ENCODE measurements at places on chromosomes 5 and 9.

GRCh38 chr5:32278406-32278805 is 34.3 kb downstream of the MTMR12 start:
- peak; percentile 52 for DNase-seq

DNA sequence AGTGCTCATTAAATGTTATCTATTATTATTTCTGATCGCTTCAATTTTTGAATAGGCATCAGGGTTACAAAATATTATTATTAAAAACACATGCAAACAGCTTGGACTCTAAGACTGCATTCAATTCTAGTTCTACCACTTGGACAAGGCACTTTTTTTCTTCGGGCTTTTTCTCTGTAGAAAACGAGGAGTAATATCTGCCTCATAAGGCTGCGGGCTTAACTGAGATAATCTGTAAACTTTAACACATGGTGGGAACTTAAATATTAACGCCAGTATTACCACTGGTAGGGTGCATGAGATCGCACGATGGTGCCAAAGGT is 511 bp upstream of the SPDL1 start:
- DNase-seq: no peak

GRCh38 chr5:123444016-123444415 is 20.8 kb upstream of the CEP120 start:
- no peak for DNase-seq

- DNase-seq: peak; percentile 5
Measured at GRCh38 chr9:32427111-32427873, 42.8 kb downstream of the ACO1 start.

GRCh38 chr5:143086908-143087637 is 316.4 kb downstream of the NR3C1 start:
- peak; percentile 60 for DNase-seq

DNA sequence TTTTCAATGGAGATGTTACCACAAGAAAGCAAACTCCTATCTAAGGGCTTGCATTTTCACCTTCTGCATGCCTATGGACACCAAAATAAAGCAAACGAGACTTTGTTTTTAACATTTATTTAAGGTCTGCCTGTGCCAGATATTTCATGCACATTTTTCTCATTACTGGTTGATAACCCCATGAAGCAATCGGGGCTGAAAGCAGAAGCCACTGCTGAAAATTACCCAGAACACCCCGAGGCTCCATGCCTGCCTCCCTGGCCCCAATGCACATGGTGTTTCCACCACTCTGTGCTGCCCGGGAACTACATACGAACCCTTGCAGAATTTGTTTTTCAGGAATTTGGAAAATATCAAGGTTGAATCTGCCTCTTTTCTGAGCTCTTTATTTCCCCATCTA is 240.1 kb downstream of the NR2F1-AS1 start:
- DNase-seq: peak; percentile 24

- no peak for DNase-seq
Measured at GRCh38 chr5:166581826-166582225, 1709.6 kb upstream of the WWC1 start.

DNA sequence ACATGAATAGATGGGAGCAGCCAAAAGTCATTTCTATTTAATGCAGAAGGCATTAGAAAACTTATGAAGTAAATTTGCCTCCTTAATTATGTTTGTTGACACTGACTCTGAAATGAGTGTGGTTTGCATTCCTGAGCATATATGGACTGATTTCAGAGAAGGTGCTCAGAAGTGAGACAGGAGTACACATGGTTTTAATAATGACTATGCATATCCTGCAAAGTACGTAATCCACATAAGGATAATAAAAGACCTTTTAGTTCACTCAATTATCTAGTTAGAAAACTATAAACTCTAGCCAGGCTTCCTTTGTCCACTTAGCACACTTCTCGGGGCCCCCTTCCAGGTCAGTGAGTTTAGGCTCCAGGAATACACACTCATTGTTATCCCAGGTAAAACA is 75.7 kb upstream of the SNX2 start:
- DNase-seq: no peak

- no peak for DNase-seq
Measured at GRCh38 chr9:131880833-131881583, 141.1 kb upstream of the RAPGEF1 start.

GRCh38 chr5:55546947-55547346 is 12.2 kb upstream of the PLPP1 start:
- no peak for DNase-seq

- DNase-seq: no peak
Measured at GRCh38 chr9:118463419-118463818, 759.2 kb downstream of the TLR4 start.

DNA sequence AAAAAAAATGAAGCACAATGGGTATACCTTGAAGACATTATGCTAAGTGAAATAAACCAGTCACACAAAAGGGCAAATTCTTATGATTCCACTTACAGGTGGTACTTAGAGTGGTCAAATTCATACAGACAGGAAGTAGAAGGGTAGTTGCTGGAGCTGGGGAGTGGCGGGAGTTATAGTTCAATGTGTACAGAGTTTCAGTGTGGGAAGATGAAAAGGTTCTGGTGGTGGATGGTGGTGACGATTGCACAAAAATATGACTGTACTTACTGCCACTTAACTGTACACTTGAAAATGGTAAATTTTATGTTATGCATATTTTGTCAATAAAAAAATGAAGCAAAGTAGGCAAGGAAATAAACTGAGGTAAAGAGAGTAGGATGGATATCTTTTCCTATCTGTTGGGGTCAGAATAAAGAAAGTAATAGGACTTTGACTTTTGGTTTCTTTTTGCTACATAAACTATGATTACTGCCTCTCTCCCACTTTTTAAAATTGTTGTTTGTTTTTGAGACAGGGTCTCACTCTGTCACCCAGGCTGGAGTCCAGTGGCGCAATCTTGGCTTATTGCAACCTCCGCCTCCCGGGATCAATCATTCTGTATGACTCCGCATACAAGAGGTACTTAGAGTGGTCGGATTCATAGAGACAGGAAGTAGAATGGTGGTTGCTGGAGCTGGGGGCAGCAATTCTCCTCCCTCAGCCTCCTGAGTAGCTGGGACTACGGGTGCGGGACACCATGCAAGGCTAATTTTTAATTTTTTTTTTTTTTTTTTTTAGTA is 4.0 kb upstream of the PSAT1 start:
- DNase-seq: no peak

DNA sequence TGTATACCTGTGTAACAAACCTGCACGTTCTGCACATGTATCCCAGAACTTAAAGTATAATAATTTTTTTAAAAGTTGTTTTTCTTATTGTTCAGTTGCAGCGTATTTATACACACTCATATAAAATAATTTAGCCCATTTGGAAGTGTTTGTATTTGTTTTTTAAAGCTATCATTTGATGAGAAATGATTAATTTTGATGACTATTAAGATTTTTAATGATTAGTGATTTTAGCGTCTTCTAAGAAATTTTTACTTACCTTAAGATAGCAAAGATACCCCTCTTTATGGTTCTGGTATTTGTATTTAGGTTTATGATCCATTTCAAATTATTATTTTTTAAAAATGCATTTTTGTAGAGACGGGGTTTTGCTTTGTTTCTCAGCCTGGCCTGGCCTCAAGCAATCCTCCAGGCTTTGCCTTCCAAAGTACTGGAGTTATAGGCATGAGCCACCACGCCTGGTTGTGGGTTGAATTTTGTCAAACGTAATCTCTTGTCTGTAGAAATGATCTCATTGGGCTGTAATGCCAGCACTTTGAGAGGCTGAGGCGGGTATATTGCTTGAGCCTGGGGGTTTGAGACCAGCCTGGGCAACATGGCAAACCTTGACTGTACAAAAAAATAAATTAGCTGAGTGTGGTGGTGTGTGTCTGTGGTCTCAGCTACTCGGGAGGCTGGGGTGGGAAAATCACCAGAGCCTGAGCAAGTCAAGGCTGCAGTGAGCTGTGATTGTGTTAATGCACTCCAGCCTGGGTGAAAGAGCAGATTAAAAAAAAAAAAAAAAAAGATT is 26.9 kb downstream of the CSNK1G3 start:
- DNase-seq: no peak

GRCh38 chr9:82488313-82489200 is 500.0 kb downstream of the SPATA31D1 start:
- DNase-seq: peak; percentile 99

GRCh38 chr9:12916042-12916441 is 141.2 kb downstream of the LURAP1L start:
- DNase-seq: peak; percentile 71
